ENCODE measurements at places on chromosomes 5 and 9.

DNA sequence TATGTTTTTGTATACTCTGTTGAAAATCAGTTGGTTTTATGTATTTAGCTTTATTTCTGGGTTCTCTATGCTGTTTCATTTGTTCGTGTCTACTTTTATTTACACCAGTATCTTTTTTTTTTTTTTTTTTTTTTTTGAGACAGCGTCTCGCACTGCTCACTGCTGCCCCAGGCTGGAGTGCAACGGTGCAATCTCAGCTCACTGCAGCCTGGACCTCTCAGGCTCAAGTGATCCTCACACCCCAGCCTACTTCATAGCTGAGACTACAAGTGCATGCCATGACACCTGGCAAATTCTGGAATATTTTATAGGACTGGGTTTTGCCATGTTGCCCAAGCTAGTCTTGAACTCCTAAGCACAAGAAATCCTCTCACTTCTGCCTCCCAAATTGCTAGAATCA lies 869.4 kb upstream of the CDH6 start:
- no peak for DNase-seq

GRCh38 chr5:148060881-148061280 lies 2.9 kb upstream of the SPINK5 start:
- no peak for DNase-seq

- no peak for DNase-seq
Measured at GRCh38 chr5:135995976-135996375, 32.8 kb upstream of the TGFBI start.

DNA sequence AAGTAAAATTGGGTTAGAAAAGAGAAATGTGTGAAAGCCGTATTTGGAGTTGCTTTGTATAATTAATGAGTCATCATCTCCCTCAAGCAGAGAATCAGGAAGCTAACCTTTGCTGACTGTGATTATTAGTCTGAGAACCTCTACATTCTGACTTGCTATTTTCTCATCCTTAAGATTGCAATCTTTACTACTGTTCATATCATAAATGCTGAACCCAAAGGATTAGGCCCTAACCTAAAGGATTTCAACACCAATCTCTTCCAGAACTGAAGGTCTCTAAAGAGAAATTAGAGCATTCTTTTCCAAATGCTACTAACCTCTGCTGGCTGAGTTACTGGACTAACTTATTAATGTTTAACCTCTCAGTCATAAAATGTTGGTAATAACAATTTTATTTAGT lies 538.1 kb upstream of the MEF2C start:
- no peak for DNase-seq

- DNase-seq = no peak
Measured at GRCh38 chr5:55188656-55189540, 15.9 kb upstream of the CDC20B start.

GRCh38 chr9:115171921-115172388 lies 54.0 kb upstream of the TNC start:
- DNase-seq = no peak

GRCh38 chr5:67058998-67059743 lies 137.4 kb downstream of the CD180 start:
- no peak for DNase-seq

- peak; percentile 41 for DNase-seq
Measured at GRCh38 chr5:82641331-82642003, 363.3 kb upstream of the RPS23 start.

- no peak for DNase-seq
Measured at GRCh38 chr5:40278881-40279280, 400.8 kb upstream of the PTGER4 start.

- no peak for DNase-seq
Measured at GRCh38 chr9:98580956-98581355, 127.8 kb downstream of the GABBR2 start.

DNA sequence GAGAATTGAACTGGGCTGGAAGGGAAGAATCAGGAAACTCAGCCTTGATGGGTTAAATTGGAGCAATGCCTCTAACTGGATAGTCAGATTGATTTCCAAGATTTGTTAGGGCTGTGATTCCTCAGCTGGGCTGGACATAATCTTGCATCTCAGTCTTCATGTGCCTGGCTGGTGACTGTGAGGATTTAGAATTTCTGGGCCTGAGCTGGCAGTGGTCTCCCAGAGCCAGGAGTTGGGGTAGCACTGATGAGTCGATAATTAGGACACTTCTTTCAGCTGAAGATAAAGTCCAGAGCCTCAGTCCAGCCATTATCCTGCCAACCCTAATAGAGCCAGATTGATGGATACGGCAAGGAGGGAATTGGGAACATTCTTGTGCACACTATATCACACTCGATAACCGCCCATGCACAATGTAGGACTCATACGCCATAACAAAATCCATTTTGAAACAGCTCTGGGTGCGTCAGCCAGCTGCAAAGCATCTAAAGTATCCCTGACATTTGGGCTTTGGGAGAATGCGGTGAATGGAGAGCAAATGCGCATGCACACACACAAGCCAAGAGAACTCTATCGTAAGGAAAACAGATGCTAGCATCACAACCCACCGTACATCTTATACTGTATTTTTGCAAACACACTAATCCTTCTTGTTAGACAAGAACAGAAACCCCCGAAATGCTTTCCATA lies 405.1 kb upstream of the KLF4 start:
- DNase-seq = no peak

DNA sequence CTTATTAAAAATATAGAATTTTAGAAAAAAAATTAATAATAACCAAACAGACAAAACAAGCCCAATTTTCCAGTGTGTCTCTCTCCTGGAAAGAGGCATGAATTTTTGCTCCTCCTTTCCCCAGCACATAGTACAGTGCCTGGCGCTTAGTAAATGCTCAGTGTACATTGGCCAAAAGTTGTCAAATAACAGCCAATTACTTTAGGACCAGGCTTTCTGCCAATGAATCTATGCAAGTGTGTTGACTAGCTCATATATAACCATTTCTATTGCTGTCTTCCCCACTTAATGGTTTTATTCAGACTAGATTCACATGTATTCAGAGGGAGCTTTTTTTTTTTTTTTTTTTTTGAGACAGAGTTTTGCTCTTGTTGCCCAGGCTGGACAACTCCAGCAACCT lies 120.1 kb upstream of the CD180 start:
- DNase-seq = no peak

Measured in GDM1 (cell line).